ENCODE measurements at places on chromosomes 16 and 17. TPM values are rescaled to one million over a fixed set of nuclear protein-coding genes. Genes with fewer than 3 reads are reported as not detected.

The CDH8 gene
- not detected for total RNA-seq

The CES4A gene
- total RNA-seq = 25.9 TPM

The DLX4 gene
- total RNA-seq = 0.52 TPM

The BRCA1 gene
- 92.8 TPM for total RNA-seq

The CTRB2 gene
- not detected for total RNA-seq

The DPEP2 gene
- 5.3 TPM for total RNA-seq

The CD68 gene
- 34.1 TPM for total RNA-seq

The KAT7 gene
- total RNA-seq = 65.8 TPM

The TAX1BP3 gene
- total RNA-seq = 23.7 TPM

The RPL19 gene
- 2,689 TPM for total RNA-seq

The PSMC3IP gene
- 29.4 TPM for total RNA-seq

The FOXF1 gene
- total RNA-seq = not detected

- no peak for DNase-seq
These were observed 75.1 kb downstream of the MARF1 start for GRCh38 chr16:15567823-15568222.

- peak; percentile 81 for DNase-seq
These were observed 618 bp downstream of the TRIM47 start for GRCh38 chr17:75877752-75878173.

GRCh38 chr17:830950-831349, 48.8 kb downstream of the MRM3 start:
- no peak for DNase-seq

GRCh38 chr16:58425756-58426494, 33.7 kb downstream of the GINS3 start:
- peak; percentile 34 for DNase-seq

GRCh38 chr17:51650202-51650601, 389.9 kb downstream of the UTP18 start:
- DNase-seq = no peak

DNA sequence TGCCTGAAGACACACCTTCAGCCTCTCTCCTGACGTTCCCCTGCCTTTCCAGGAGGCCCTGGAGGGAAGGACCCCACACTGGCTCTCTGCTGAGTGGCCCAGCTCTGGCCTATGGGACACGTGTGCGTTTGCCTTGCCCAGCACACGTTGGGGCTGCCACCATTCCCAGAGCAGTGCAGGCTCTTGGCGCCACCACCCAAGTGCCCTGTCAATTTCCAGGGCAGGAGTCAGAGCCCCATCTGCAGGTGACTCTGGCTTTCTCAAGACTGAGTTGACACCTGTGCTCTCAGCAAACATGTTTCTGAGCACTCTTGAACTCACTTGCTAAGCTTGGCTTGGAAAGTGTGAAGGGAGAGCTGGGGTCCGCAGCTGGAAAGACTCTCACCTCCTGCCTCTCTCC, 4.7 kb upstream of the IRF8 start:
- peak; percentile 42 for DNase-seq

GRCh38 chr16:50273888-50274325, 7.6 kb downstream of the ADCY7 start:
- peak; percentile 67 for DNase-seq

DNA sequence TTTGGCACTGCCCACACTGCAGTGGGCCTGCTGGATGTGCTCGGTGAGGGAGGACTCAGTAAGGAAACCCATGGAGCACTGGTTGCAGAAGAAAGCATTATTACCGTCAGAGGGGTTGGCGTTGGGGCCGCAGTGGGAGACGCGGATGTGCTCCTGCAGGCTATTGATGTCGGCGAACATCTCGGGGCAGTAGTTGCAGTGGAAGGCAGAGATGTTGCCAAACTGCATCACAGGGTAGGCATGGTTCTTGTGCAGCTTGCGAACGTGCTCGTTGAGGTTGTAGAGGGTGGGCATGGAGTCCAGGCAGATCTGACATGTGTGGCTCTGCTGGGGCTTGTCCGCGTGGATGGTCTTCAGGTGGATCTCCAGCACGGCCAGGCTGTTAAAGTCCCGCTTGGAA, 218.4 kb downstream of the ZNF423 start:
- no peak for DNase-seq

DNA sequence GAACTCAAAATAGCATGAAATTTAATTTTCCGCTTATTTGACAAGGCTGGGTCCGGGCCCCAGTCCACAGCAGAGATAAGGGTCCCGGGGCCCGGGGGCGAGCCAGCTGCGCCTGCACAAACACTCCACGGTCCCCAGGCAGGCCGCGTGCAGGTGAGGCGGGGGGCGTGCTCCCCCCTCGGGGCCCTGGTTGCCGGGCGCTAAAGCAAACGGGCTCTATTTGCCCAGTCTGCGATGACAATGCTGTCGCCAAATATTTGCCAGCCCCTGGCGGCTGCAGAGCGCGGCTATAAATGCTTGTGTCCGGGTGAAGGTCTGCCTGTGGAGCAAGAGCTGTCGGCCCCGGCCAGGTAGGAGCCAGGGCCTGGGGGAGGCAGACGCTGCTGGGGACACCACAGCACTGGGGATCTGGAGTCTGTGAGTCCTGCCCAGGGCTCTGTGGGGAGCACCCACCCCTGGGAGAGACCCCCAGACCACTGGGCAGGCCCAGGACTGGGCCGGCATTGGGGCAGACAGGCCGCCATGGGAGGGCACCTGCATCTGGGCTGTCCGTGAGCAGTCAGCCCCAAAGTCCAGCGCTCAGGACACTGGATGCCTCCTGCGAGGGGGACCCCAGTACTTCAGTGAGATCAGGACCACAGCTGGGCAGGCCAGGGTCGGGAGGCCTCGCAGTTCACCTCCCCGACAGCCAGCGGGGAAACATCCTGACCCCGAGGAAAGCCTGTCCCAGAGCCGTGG, at the start of gene PERCC1:
TSS of gene PERCC1 (plus strand) at position 320 of the 738 bp plus-strand sequence. CDS start 1,516 bp downstream, outside the sequence.
- no peak for DNase-seq

GRCh38 chr16:969508-970385, 1.0 kb downstream of the LMF1 start:
- peak; percentile 30 for DNase-seq

- DNase-seq = no peak
These were observed 21.3 kb downstream of the HS3ST3B1 start for GRCh38 chr17:14321980-14322776.

GRCh38 chr17:72030067-72030899, 90.5 kb upstream of the SOX9 start:
- DNase-seq = peak; percentile 41

DNA sequence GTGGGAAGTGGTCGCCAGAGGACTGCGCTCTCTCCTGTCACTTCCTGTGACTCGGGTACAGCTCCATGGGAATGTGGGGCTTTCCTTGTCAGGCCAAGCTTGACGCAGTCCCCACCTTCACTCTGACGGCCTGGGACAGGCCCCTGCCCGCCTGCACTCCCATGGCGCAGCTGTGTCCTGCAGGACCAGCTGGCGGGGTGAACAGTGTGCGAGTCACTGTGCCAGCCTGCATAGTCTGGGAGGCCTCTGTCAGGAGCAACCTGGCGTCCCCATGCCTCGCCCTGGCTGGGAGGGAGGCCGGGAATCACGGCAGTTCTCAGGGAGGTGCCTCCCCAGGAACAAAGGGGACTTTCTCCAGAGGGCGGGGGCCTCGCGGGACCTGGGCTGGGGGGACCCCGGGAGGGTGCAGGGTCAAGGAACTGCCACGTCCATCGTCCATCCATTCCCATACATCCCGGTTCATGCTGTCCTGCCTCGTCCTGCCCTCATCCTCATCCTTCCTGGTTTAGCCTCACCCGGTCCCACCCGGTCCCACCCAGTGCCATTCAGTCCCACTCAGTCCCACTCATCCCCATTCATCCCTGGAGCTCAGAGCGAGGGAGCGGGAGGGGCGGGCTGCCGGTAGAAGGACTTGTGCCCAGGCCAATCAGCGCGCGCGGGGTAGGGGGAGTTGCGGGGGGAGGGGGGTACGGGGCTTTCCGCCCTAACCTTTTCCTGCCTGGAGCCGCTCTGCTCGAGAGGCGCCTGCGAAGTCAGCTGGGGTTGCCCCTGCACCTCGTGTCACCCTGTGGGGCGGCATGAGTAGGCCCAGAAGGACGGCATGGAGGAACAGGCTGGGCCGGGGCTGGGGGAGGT, 13.4 kb downstream of the FLYWCH1 start:
- DNase-seq = no peak

DNA sequence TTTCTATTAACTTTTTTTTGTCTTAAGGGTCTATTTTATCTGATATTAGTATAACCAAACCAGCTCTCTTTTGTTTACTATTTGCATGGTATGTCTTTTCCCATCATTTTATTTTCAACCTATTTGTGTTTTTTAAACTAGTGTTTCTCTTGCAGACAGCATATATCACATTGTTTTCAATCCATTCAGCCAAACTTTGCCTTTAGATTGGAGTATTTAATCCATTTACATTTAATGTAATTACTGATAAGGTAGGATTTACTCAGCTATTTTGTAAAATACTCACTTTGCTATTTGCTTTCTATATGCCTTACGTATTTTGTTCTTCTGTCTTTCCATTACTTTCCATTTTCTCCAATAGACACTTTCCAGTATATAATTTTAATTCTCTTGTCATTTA, 108.0 kb upstream of the NACA2 start:
- DNase-seq = no peak

- no peak for DNase-seq
These were observed 148.9 kb downstream of the HS3ST2 start for GRCh38 chr16:22962905-22963304.

DNA sequence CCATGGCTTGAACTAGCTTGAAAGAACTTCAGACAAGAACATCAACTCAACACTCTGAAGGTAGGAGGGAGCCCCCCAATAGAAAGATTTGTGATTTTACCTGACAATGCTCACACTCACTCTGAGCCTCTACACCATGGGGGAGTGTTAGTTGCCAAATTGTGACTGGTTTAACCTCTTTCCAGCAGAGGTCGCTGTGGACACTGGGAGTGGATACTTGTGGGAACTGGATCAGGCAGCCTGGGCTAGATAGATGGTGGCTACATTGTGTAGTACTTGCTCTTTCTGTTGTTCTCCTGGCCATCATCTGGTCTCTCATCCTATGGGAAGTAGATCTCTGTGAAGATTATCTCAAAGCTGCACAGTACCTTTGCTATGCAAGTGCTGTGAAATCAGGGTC, 2.9 kb downstream of the SMPD3 start:
- DNase-seq = peak; percentile 63

GRCh38 chr16:80200079-80200478, 340.7 kb upstream of the DYNLRB2 start:
- no peak for DNase-seq

GRCh38 chr16:637081-638018, 1.2 kb upstream of the METTL26 start:
- DNase-seq = peak; percentile 93

- DNase-seq = no peak
These were observed 13.0 kb downstream of the CBX4 start for GRCh38 chr17:79826204-79826680.

- no peak for DNase-seq
These were observed 11.9 kb downstream of the CASKIN2 start for GRCh38 chr17:75503337-75503950.

DNA sequence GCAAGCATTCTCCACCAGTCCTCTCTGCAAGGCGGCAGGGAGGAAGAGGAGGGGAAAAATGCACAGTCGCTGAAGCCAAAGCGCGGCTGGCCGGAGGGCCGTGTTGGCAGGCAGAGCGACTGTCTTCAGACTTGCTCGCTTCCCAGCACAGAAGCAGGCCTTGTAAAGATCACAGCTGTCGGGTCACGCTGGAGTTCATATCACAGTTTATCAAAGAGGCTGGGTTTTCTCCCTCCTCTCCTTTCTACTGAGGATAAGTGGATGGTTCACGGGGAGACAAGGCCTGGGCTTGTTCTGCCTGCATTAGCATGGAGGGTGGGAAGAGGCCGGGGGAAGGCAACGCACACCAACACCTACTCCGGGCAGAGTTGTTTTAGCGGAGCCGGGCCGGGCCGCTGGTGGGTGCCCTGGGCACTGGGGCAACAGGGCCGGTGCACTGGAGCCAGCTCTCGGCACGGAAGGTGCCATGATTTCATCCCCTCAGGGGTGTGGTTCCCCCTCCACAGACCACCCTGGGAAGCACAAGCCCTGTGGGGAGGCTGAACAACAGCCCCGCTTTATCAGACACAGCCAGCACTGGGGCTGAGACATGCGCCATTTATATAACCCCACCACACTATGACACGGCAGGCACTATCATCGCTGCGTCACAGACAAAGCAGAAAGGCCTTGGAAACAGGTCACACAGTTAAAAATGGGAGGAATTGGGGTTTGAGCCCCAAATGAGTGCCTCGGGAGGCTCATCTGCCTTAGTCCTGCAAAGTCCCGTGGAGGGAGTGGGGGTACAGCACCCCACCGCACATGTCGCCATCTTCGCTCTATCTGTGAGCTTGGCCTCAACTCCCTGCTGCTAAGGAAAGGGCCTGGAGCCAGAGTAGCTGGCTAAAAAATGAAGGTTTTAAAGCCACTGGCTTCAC, 40.3 kb upstream of the MTSS2 start:
- DNase-seq = no peak

DNA sequence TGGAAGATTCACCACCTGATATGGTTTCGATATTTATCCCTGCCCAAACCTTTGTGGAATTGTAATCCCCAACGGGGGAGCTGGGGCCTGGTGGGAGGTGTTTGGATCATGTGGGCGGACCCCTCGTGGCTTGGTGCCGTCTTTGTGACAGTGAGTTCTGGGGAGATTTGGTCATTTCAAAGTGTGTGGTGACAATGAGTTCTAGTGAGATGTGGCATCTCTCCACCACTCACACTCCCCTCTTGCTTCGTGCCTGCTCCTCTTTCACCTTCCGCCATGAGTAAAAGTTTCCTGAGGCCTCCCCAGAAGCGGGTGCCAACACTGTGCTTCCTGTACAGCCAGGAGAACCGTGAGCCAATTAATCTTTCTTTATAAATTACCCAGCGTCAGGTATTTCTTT, 9.7 kb downstream of the CCDC57 start:
- DNase-seq = peak; percentile 58

- DNase-seq = no peak
These were observed 18.2 kb downstream of the PGS1 start for GRCh38 chr17:78396441-78397337.

GRCh38 chr17:43782913-43783680, 2.9 kb downstream of the CFAP97D1 start:
- DNase-seq = no peak

DNA sequence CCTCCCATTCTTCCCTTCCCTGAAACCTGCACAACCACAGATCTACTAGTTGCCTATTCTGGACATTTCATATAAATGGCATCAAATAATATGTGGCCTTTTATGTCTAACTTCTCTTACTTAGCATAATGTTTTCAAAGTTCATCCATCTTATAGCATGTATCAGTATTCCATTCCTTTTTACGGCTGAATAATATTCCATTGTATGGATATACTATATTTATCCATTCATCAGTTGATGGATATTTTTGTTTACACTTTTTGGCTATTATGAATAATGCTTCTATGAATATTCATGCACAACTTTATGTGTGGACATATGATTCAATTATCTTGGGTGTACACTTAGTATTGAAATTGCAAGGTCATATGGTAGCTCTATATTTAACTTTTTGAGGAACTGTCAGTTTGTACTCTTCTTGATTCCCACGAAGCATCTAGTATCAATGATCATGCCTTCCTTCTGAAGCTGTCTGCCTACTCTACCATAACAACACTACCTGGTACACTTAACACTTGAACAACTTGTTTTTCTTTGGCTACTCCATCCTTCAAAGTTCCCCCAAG, 12.7 kb upstream of the CHD3 start:
- no peak for DNase-seq

Data from activated CD4-positive, alpha-beta memory T cell treated with anti-CD3 and anti-CD28 coated beads for 36 hours (primary cell).